ENCODE measurements at places on chromosomes 3 and 15.

- peak; percentile 45 for DNase-seq
Measured at GRCh38 chr3:196740481-196741248, 1.0 kb downstream of the PAK2 start.

DNA sequence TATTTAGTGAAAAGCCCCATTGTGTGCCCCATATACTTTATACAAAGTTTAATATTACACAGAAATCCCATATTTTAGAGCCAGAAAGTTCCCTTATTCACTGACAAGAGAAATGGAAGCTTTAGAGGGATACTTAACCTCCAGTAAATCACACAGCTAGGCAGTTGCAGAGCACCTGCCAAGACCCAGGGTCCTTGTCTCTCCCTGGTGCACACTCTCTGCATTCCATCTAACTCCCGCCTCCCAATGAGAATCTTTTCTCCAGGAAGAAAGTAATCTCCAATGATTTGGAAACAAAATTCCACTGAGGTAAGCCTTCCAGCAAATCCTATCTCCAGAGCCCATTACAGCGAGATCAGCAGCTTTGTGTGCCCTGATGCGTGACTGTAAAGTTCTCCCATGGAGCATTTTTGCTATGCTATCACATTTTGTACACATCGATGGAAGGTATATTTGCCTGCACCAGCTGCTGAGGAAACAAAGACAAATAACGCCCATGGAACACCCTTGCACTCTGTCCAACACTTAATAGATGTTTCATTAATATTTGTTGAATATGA, 41.4 kb downstream of the ULK4 start:
- DNase-seq = no peak

GRCh38 chr3:195885036-195885891, 23.1 kb downstream of the TNK2 start:
- no peak for DNase-seq

GRCh38 chr3:16402451-16402850, 111.0 kb downstream of the RFTN1 start:
- no peak for DNase-seq

DNA sequence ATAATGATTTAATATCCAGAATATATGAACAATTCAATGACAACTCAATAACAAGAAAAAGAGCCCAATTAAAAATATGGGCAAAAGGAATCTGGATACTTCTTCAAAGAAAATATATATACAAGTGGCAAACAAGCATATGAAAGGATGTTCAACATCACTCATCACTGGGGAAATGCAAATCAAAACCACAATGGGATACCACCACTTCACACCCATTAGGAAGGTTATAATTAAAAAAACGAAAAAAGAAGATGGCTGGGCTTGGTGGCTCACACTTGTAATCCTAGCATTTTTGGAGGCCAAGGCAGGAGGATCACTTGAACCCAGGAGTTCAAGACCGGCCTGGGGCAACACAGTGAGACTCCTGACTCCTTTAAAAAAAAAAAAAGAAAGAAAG, 4.1 kb downstream of the CCDC12 start:
- no peak for DNase-seq

- DNase-seq = no peak
Measured at GRCh38 chr3:131444180-131444579, 58.6 kb downstream of the MRPL3 start.

DNA sequence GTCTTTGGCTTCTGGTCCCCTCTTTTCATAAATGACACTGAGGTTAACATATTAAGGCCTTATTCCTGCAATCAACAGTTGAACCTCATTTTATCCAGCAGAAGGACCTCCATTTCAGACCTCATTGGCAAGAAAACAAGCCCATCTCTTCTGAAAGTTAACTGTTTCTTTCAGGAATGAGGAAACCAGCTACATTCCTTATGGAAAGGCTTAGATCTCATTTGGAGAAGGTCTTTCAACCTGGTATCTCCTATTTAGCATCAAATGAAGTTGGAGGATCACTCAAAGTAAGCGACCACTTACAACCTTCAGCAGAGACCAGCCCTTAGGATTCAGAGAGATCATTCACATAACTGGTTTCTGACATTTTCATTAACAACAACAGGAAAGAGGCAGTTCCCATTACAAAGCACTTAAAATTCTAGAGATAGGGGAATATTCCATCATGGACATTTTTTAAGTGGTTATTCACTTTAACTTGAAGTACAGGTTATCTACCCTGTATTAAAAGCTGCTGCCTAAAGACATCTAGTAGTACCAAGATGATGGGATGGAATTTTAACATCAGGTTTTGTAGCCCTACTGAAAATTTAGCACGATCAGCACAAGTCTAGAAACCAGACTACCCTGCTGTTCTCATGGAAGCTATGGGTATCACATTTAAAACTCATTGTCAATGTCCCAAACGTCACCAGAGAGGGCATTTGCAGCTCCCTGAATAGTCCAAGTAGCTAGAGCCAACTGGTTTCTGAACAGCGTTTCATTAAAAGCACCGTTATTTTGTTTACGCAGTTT, 30.4 kb downstream of the TFRC start:
- DNase-seq = no peak

DNA sequence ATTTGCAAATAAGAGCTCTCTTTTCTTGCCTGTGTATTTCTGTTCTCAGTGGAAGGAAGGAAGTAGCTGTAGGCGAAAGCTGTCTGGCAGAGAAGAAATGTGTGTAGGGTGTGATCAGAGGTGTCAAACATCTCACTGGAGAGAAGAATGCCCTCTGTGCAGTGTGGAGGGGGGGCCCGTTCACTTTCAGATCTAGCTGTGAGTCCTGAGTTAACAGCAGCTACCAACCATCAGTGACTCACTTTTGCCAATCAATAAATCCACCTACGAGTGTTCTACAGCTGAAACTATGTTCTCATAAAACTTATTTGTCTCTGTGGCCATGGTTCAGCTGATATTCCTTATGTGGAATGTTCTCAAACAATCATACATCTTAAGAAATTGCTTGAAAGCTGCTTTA, 103.7 kb downstream of the FRMD4B start:
- peak; percentile 68 for DNase-seq

GRCh38 chr15:67101911-67102598, 36.7 kb downstream of the SMAD3 start:
- DNase-seq = peak; percentile 57

GRCh38 chr3:42846685-42847522, 28.8 kb downstream of the CYP8B1 start:
- no peak for DNase-seq

GRCh38 chr15:38545179-38545578, 19.4 kb downstream of the RASGRP1 start:
- no peak for DNase-seq

DNA sequence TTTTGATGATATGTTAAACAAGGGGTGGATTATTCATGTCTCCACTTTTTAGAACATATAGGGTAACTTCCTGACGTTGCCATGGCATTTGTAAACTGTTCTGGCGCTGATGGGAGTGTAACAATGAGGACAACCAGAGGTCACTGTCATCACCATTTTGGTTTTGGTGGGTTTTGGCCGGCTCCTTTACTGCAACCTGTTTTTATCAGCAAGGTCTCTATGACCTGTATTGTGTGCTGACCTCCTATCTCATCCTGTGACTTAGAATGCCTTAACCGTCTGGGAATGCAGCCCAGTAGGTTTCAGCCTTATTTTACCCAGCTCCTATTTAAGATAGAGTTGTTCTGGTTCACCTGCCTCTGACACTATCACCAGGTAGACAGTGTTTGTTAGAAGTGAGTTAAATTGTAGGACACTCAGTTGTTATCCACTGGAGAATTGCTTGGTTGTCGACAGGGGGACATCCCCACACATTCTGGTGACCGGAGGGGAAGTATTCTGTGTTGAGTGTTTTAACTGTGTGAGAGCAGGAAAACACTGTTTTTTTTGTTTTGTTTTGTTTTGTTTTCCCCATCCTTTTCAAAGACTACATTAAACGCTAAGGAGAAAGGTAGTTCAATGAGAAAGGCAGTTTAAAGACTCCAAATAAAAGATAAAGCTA, 36.9 kb upstream of the SKIL start:
- no peak for DNase-seq

DNA sequence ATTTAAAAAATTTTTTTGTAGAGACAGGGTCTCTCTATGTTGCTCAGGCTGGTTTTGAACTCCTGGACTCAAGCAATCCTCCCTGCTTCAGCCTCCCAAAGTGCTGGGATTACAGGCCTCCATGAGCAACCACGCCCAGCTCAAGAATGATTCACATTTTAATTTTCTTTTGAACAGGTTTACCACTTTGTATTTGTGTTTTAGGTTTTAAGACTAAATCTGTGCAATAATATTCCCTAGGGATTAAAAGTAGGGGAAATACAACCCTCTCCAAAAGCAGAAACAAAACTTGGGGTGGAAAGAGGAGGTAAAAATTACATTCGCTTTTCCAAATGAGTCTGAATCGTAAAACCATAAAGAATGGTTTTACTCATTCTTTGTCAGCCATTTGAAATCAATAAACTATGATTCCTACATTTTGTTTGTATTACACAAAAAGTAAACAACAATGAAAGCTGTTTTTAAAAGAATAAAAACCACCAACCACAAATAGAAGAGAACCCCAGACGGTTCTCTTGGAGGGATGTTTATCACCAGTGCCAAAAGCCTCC, 37.8 kb downstream of the SLC24A1 start:
- no peak for DNase-seq

DNA sequence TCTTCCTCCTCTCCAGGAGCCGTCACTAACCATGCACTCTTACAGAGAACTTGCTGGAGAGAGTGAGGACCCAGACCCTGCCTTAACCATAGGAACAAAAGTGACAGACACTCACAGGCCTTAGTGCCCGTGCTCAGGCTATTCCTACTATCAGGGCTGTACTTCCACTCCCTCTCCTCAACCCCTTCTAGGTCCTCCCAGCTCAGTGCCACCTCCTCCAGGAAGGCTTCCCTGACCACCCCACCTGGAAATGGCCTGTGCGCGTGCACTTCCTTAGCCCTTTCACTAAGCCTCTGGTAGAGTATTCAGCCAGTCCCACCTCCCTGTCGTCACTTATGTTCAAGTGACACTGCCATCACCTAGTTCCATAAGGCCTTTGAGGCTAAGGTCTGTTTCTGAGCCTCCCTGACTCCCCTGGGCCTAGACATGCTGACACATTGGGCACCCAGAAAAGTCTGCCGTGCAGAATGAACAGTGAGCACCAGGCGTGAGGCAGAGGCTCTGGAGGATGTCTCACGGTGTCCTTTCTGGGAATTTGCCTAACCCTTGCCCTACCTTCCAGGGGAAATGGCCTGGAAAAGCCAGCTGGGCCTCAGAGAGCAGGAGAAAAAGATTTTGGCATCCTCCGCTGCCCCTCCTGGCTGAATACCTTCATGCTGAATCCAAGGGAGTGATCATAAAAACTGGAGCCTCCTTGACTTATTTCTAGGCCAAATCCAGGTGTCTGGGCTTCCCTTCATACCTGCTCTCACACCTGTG, 108.6 kb upstream of the SMAD3 start:
- DNase-seq = no peak

GRCh38 chr3:105293441-105293840, 73.3 kb upstream of the ALCAM start:
- no peak for DNase-seq

DNA sequence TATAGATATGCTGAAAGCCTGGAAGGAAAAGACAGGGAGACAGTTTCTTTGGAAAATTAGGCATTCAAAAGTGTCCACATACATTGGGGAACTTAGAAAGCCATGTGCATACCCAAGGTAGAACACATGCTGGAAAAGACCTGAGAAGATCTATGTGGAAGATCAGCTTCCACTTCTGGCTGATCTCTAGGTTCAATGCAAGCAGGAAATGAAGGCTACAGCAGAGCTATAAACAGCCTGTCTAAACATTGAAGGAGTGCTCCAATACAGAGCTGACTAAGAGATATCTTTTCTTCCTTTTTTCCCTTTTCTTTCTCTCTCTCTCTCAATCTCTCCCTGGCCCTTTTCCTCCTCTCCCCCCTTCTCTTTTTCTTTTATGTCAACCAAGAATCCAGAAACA, 73.6 kb upstream of the TCF12 start:
- no peak for DNase-seq

DNA sequence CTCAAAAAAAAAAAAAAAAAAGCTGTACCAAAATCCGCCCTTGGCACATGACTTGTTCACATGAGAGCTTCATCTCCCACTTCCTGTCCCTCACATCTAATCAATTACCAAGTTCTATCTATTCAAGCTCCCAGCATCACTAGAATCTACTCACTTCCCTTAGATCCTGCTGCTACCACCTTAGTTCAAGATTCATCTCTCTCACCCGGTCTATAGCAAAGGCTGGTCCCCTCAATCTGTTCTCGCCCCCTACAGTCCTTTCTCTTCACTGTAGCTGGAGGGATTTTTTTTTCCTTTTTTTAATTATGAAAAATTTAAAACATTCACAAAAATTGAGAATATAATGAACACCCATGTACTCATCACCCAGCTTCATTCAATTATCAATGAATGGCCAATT, 16.7 kb upstream of the GPR160 start:
- no peak for DNase-seq

DNA sequence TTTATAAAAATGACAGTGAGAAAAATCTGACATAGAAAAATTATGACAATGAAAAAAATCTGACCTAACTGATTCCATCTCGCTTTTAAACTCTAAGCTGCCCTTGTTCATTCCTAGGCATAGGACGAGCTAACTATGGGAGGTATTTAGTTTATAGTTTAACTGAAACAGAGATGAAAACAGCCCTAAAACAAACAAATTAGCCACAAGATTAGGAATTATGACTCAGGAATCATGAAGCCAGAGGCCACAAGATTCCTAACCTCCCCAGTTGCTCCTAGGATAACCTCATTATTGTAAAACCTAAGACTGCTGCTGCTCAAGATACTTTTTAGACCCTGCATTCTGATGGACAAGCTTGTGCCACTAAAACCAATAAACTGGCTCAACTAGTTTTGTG, 122.7 kb upstream of the MNS1 start:
- no peak for DNase-seq

DNA sequence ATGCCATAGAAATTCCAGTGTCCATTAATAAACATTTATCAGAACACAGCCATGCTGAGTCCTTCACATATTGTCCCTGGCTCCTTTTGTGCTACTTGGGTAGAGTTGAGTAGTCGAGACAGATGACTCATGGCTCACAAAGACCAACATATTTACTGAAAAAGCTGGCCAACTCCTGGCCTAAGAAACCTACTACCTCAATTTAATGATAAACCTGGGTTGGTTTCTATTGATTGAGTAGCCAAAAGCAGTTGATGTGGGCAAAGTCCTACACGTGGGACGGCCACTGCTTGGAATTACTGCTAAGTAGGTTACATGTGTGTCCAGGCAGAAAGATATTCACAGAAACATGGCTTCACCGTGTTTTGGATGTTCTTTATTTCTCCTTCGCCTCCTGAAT, 402.2 kb downstream of the NR2F2 start:
- no peak for DNase-seq

DNA sequence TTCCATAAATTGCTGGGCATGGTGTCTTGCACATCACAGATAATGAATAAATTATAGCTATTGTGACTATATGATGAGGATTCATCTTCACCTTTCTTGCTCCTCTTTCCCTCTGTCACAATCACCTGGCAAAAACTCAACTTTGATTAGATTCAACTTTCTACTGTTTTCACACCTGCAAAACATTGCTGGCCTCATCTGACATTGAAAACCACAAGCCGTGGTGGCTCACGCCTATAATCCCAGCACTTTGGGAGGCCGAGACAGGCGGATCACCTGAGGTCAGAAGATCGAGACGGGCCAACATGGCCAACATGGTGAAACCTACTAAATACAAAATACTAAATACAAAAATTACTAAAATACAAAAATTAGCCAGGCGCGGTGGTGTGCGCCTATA, 12.7 kb upstream of the PEX5L start:
- no peak for DNase-seq

Measured in activated naive CD4-positive, alpha-beta T cell treated with anti-CD3 and anti-CD28 coated beads, Interleukin-2, amount 50 U/mL, for 16 hours (primary cell).